Stimulated activated CD4-positive, alpha-beta T cell treated with anti-CD3 and anti-CD28 coated beads, Interleukin-2, amount 100 ng/mL, for 24 hours (primary cell): ENCODE measurements at places on chromosomes 1 and 21.

DNA sequence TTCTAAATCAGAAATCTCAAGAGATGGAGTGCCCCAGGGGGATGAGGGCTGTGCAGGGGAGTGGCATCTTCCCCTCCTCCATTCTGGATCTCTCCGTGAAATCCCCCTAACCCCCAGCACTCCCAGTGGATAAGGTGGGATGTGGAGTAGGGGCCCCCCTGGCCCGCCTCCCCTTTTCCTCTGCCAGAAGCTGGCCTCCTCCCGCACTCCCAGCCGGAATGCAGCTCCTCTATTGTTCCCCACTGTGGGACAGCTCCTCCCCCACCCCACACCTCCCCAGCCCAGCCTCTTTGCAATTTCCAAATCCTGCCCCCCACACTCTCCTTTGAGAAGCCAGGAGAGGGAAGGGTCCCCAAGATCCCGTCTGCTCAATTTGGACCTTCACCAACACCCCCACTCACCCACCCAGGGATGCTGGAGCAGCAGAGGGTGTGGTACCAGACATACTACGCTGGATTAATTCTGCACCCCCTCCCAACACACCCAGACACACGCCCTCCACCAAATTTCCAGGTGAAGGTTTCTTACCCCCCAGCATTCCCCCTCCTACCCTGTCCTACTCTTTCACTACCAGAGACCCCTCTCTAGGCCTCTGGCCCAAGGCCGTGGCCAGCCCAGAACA is 1.9 kb downstream of the MEX3A start:
- DNase-seq = no peak

- no peak for DNase-seq
Observed at GRCh38 chr1:87084244-87084836, 169.9 kb downstream of the HS2ST1 start.

- DNase-seq = no peak
Observed at GRCh38 chr1:77506771-77507170, 175.7 kb downstream of the ZZZ3 start.

DNA sequence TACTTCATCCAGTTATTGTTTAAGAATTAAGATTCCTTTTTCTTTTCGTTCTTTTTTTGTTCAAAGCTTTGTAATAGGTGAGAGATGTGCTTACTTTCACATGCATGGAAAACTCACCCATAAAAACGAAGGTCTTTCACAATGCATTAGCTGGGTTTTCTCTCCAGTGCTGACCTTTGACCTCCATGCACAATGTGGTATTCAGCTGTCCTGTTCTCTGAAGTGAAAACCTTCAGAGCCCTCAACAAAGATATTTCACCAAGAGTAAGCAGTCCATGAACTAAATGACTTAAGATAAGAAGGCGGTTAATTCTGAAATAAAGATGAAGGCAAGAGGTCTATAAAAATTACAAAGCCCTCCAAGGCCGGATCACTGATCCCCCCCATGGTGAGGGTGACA is 77.1 kb upstream of the IPO9 start:
- no peak for DNase-seq

DNA sequence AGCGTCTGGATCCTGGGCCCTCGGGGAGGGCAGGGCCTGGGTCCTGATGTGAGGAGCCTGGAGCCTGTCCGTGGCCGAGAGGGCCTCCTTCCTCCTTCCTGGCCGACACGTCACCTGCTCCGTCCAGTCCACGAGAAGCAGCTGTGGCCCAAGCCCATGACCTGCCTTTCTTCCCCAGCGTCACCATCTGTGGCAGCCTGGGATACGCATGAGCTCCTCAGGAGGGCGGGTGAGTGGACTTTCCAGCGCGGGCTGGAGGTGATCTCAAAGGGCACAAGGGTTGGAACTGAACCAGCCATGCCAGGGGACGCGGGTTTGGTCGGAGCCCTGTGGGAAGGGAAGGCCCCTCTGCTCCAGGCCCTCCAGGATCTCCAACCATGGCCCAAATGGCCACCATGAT is 90.4 kb downstream of the DHRS3 start:
- DNase-seq = no peak

- no peak for DNase-seq
Observed at GRCh38 chr1:229599218-229599954, 26.5 kb downstream of the TAF5L start.
